ENCODE measurements at places on chromosomes 2 and 18. TPM values are rescaled to one million over a fixed set of nuclear protein-coding genes. Genes with fewer than 3 reads are reported as not detected.

DNA sequence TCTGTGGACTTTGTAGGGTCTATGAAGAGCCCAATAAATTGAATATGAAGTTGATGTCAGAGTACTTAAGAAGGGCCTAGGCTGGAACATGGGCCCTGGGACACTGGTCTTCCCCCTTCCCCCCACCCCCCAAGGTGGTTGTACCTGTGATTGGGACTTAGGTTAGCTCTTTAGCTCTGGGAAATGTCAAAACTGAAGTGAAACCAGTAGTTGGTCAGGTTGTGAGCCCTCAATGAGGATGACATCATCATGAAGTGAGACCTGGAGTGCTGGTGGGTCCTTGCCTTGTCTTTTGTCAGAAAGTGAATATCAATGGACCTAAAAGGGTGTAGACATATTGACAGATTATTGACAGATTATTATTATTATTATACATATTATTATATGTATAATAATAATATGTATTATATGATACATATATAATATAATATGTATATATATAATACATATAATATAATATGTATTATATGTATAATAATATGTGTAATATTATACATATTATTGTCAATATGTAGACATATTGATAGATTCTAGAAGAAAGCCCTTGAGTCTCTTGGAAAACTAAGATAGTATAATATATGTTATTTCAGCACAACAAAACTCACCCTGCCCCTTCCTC is 5.4 kb downstream of the MARS2 start:
- peaks cover 22% of the 10 kb centered on the region for H3K4me1 ChIP-seq
- no peaks in the 10 kb centered on the region for H3K36me3 ChIP-seq
- no peak for DNase-seq
- H3K4me3 ChIP-seq = no peak overlapping the region
- H3K27me3 ChIP-seq = no peaks in the 10 kb centered on the region

DNA sequence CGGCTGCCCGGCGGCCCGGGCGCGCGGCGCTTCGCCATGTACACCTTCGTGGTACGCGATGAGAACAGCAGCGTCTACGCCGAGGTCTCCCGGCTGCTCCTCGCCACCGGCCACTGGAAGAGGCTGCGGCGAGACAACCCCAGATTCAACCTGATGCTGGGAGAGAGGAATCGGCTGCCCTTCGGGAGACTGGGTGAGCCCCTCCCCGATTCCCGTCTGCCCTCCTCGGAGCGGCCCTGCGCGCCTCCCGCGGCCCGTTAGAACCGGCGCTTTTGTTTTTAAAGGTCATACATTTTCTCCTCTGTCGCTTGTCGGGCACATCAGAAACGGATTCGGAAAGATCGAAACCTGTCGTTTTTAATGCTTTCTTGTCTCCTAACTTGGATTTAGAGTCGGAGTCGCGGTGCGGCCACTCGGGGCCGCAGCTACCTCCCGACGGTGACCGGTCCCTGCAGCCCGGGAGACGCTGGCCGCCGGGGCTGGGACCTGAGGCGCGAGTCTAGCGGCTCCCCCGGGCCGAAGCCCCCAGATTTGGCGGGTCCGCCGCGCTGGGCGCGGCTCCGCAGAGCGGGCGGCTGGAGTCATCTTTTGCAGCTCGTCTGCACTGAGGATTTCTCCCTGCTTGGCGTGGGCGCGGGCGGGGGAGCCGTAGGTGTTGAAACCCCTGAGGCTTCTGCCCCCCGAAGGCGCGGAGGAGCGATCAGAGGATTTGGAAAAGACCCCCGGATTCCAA is 519 bp downstream of the TTL start:
- DNase-seq = peak; percentile 27
- H3K27me3 ChIP-seq = no peaks in the 10 kb centered on the region
- H3K4me1 ChIP-seq = peaks cover 16% of the 10 kb centered on the region
- peak overlapping the region; percentile 89 for H3K4me3 ChIP-seq
- H3K36me3 ChIP-seq = no peaks in the 10 kb centered on the region

DNA sequence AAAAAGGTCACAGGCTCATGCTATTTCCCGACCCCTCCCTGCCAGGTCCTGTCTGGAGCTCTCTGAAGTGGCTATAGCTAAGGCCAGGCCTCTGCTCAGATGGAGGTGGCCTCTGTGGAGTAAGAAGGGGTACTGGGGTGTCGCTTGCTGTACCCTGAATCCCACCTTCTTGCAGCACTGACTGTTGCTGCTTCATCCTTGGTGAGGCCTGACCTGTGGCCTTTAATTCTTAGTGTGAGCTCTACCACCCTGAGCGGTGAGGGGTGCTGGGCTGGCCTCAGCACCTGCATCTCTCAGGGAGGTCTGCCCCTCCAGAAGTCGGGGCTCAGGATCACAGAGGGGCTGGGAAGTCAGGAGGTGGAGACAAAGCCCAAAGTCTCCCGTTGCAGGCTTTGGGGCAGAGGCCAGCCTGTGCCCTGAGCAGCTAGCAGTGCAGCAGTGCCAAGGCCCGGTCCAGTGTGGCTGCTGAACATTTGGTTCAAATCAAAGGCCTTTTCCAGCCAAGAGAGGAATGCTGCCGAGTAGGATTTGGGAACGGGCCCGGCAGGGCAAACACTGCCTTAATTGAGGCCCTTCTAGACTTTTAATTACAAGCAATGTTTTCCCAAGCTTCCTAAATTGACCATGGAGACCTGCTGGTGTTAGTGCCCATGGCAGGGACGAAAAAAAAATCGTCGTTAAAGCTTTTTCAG is 133.5 kb upstream of the HAAO start:
- peaks cover 66% of the 10 kb centered on the region for H3K4me1 ChIP-seq
- H3K27ac ChIP-seq = peak overlapping the region; percentile 81
- no peak overlapping the region for H3K4me3 ChIP-seq
- H3K36me3 ChIP-seq = no peaks in the 10 kb centered on the region

- peaks cover 2% of the 10 kb centered on the region for H3K27me3 ChIP-seq
- H3K4me1 ChIP-seq = peaks cover 3% of the 10 kb centered on the region
- no peak overlapping the region for H3K4me3 ChIP-seq
- DNase-seq = no peak
Observed at GRCh38 chr2:102592601-102593000, 26.8 kb upstream of the SLC9A2 start.

DNA sequence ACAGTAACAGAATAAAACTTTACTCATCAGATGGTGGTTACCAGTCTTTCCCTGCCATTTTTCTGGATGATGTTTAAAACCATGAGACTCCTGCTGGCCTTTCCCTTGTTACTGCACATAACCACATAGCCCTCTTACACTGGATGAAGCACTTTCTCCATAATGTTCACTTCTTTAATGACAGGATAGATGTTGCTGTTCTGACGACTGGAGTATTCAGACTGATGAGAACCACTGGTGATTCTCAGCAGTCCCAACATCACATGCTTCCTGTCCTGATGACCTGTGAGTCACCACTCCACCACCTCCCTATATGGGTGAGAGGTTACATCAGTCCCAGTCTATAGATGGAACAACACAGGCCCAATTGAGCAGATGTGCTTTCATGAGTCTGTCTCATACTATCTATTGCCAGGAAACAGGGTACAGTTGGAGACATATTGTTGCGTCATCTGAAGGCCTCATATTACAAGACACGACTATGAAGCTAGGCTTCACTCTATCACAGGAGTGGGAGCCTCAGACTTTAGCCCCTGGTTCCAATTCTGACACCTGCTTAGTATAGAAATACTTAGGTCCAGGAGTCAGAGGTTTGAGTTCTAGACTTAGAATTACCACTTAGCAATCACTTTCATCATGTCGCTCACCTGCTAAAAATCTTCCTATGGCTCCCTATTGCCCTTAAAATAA is 145.7 kb upstream of the KLF7 start:
- H3K27ac ChIP-seq = no peak overlapping the region
- no peak overlapping the region for H3K4me3 ChIP-seq
- no peaks in the 10 kb centered on the region for H3K27me3 ChIP-seq

- H3K36me3 ChIP-seq = no peaks in the 10 kb centered on the region
- no peak overlapping the region for H3K4me3 ChIP-seq
- DNase-seq = no peak
- H3K4me1 ChIP-seq = no peaks in the 10 kb centered on the region
- H3K27me3 ChIP-seq = no peaks in the 10 kb centered on the region
- H3K27ac ChIP-seq = no peak overlapping the region
Observed at GRCh38 chr2:138476940-138477339, 24.6 kb upstream of the SPOPL start.

Gene SLC19A3
- 0.11 TPM for total RNA-seq

DNA sequence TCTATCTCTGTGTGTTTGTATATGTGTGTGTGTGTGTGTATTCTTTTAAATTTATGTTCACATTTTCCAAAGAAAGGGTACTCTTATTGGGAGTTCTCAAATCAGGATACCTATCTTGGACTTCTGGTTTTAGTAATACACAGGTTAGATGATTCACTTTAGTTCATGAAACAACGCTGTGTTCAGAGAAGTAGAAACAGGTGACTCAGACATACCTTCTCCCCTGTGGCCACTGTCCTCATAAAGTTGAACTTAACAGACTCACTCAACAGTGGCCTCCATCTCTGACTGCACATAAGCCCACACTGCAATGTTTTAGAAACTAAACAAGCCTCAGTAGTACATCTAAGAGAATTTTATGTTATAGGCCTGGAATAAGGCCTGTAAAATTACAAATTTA is 566.6 kb upstream of the VRK2 start:
- peaks cover 5% of the 10 kb centered on the region for H3K4me1 ChIP-seq
- no peak for DNase-seq
- no peak overlapping the region for H3K27ac ChIP-seq
- no peak overlapping the region for H3K4me3 ChIP-seq
- H3K27me3 ChIP-seq = no peaks in the 10 kb centered on the region

DNA sequence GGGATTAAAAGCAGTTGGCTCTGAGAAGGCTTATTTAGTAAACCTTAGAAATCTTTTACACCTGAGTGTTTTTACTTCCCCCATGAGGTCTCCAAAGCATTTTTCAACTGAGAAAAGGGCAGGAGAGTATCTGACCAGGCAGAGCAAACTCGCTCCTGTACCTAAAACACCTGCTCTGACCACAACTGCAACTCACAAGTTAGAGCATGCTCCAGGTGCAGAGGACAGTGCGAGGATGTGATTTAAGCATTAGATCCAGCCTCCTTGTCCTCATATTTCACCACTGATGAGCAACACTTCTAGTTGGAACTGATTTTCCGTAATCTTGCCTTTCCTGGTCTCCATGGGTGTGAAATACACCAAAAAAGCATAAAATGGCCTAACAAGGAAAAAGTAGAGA is 34.5 kb upstream of the TBC1D8 start:
- H3K4me1 ChIP-seq = no peaks in the 10 kb centered on the region
- no peaks in the 10 kb centered on the region for H3K36me3 ChIP-seq
- no peak overlapping the region for H3K27ac ChIP-seq
- no peak for DNase-seq
- no peak overlapping the region for H3K4me3 ChIP-seq

Data from psoas muscle (tissue), 8 donors.